A549 treated with RU486 at 1 μM for 4 hours (cell line): ENCODE measurements at places on chromosomes 5 and 9. TPM values are rescaled to one million over a fixed set of nuclear protein-coding genes. Genes with fewer than 3 reads are reported as not detected.

The SLC36A2 gene
- total RNA-seq, result not detected in 5 replicates

The FIBCD1 gene
- total RNA-seq, result 7.6 to 16.0 TPM (median 11.0 TPM) in 5 replicates

The OSTF1 gene
- 12.6 to 17.4 TPM (median 13.9 TPM) in 5 replicates for total RNA-seq

The TRUB2 gene
- 43.6 to 69.6 TPM (median 48.8 TPM) in 5 replicates for total RNA-seq

The WNK2 gene
- 4.4 to 7.9 TPM (median 7.1 TPM) in 5 replicates for total RNA-seq
